ENCODE measurements at places on chromosomes 12 and 14. TPM values are rescaled to one million over a fixed set of nuclear protein-coding genes. Genes with fewer than 3 reads are reported as not detected.

DNA sequence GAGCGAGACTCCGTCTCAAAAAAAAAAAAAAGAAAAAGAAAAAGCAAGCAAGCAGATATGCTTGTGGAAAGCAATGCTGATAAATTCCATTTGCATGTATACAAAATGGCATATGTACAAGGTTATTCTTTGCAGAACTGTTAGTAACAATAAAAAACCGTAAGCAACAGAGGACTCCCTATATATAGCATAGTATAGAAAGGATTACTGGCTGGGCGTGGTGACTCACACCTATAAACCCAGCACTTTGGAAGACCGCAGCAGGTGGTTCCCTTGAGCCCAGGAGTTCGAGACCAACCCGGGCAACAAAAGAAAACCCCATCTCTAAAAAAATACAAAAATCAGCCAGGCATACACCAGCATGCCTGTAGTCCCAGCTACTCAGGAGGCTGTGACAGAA, 13.5 kb downstream of the GCN1 start:
- no peak for DNase-seq

DNA sequence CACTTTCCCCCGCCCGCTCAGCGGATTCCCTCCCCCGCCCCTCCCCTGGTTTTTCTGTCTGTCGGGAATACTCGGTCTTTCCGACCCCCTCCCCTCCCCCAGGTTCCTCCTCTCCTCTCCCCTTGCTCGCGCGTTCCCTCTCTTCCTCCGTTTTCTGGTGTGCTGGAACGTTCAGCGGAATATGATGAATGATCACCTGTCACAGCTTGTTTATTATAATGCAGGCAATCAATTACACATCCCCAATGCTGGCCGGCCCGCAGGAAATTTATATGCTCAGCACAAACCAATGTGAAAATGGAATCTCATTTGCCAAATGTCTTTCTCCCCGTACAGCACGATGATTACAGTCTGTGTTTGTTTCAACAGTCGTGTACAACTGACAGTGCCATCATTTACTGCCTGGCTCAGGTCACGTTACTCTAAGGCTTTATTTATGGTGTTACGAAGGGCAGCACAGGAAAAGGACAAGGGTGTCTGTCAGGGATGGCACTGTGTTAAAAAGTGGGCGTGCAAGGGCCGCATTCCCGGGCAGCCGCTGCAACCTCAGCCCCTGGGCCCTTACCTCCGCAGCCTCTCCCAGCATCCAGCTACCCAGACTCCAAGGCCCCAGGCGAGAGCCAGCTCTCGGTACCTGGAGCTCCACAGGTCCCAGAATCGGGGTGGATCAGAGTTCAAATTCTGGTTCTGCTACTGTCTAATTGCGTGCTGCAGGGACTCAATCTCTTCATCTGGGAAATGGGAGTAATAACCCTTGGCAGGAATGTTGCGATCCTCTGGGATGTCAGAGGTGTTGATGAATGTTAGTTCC, 24.7 kb upstream of the MAP1LC3B2 start:
- peak; percentile 75 for DNase-seq

DNA sequence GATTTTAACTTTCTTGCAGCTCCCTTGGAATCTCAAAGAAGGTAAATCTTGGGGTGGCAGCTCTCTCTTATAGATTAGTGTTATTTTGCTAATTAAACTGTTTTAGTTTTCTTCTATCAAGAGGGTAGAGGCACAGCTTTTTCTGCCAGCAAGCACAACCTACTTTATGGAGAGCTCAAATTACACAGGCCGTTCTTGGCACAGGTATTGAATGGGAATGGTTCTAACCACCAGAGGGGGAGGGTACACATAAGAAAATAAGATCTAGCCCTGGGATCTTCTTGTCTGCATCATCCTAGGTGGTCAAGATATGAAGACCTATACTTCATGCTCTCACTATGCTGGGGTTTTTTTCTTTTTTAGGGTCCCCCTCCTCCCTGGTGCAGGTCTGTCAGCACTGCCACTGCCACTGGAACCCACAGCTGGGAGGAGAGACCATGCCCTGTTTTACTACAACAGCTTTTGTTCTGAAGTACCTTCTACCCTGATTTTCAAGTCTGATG, 48.6 kb upstream of the STAC3 start:
- no peak for DNase-seq

GRCh38 chr12:130973906-130974305, 20.2 kb downstream of the ADGRD1 start:
- peak; percentile 4 for DNase-seq

DNA sequence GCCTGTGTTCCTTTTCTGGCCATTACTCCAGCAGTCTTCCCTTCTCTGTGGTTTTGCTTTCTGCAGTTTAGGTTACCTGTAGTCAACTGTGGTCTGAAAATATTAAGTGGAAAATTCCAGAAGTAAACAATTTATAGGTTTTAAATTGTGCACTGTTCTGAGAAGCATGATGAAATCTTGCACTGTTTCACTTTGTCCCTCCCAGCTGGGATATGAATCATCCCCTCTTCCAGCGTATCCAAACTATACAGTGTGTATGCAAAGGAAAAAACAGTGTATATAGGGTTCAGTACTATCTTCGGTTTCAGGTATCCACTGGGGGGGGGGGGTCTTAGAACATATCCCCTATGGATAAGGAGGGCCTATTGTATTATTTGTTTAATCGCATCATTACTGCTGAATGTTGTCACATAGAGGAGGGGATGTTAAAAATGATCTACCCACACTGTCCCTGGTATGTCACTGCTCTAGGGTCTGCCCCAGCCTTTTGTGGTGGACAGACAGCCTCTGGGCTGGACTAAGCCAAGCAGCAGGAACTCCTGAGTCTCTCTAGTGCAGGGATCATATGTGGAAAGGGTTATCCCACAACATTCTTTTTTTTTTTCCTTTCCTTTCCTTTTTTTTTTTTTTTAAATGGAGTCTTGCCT, 109.1 kb upstream of the MAX start:
- DNase-seq: no peak

MGP gene
- total RNA-seq: 2,566 TPM

FIGNL2 gene
- total RNA-seq: 1.7 TPM

TMEM132C gene
- 2.4 TPM for total RNA-seq

Data from uterus (tissue), 4 donors.